Effector memory CD4-positive, alpha-beta T cell (primary cell): ENCODE measurements at places on chromosomes 7 and 10.
A peak's percentile ranks its signal among the peaks of the same experiment; 100 is the strongest.

DNA sequence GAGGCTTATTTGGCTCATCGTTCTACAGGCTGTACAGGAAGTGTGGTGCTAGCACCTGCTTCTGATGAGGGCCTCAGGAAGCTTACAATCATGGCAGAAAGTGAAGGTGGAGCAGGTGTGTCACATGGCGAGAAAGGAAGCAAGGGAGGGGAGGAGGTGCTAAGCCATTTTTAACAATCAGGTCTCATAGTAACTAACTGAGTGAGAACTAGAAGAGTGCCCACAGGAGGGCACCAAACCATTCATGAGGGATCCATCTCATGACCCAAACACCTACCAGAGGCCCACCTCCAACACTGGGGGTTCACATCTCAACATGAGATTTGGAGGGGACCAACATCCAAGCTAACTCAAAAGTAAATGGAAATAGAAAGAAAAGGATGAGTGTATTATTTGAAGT is 78.1 kb downstream of the CXCL12 start:
- no peak for DNase-seq

- DNase-seq, result no peak
Observed at GRCh38 chr7:129655811-129656210, 44.3 kb downstream of the NRF1 start.

GRCh38 chr7:2645274-2645868 is 13.6 kb downstream of the TTYH3 start:
- no peak for DNase-seq

- DNase-seq, result no peak
Observed at GRCh38 chr7:74092964-74093471, 9.4 kb downstream of the LIMK1 start.

GRCh38 chr10:24305551-24306506 is 96.9 kb downstream of the KIAA1217 start:
- no peak for DNase-seq

GRCh38 chr10:3681642-3682554 is 103.1 kb downstream of the KLF6 start:
- no peak for DNase-seq

- no peak for DNase-seq
Observed at GRCh38 chr10:53997953-53998352, 803.1 kb downstream of the PCDH15 start.

DNA sequence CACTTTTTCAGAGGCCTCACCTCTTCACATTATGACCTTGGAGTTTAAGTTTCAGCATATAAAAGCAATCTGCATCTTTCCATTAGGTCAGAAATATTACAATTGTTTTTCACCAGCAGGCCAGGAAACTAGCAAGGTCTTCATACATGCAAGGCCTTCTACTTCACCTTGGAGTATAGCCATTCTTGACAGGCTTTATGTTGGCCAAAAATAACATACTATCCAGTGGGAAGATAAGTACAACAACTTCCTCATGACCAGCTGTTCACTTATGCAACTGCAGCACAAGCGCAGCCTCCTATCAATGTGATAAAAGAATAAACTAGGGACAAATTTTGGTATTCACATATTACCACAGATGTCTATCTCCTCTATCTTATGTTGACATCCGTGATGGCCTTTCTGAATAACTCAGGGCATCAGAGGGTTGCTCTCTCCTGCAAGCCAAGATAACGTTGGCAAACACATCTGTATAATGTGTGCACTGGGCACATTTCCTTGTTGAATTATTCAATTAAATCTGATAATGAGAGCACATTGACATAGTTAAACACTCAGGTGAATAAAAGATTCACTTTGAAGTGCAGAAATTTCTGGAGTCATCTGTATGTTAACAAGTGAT is 239.8 kb downstream of the FZD1 start:
- no peak for DNase-seq

- no peak for DNase-seq
Observed at GRCh38 chr10:19577381-19577780, 238.9 kb upstream of the PLXDC2 start.

- no peak for DNase-seq
Observed at GRCh38 chr7:142868986-142869415, 14.1 kb downstream of the EPHB6 start.

DNA sequence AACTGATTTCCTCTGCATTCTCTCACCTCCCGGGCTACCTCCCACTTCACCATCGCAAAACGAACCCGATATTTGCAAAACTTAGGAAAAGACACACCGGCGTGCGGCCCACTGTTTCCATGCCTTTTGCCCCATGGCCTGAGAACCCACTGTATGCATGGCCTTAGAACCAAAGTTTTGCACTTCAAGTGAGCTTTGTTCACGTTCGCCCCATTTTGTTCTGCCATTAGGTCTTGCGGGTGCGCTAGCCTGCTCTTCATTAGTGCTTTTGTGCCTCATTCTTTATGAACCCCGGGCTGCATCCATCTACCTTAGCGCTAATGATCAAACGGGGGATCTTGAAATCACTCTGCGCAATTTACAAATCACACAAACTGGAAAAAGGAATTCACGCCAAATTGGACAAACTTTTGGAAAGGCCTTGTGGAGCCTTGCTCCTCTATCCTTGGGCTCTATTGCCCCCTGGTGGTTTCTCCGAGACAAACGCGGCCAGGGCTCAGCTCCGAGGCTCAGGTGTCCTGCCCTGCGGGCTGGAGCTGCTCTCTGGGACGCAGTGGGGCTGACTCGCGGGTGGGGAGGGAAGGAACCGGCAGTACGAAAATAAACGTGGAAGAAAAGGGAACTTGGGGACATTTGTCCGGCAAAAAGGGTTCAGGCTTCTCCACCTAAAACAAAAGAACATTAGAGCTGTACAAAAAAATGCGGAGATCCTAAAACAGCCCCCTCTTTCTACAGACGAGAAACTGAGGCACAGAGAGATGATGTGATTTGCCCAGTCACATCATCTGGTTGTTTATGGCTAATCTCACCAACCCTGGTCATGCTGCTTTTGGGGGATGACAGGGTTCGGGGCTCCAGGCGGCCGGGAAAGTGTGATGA is 300.4 kb upstream of the NFE2L3 start:
- DNase-seq, result no peak

DNA sequence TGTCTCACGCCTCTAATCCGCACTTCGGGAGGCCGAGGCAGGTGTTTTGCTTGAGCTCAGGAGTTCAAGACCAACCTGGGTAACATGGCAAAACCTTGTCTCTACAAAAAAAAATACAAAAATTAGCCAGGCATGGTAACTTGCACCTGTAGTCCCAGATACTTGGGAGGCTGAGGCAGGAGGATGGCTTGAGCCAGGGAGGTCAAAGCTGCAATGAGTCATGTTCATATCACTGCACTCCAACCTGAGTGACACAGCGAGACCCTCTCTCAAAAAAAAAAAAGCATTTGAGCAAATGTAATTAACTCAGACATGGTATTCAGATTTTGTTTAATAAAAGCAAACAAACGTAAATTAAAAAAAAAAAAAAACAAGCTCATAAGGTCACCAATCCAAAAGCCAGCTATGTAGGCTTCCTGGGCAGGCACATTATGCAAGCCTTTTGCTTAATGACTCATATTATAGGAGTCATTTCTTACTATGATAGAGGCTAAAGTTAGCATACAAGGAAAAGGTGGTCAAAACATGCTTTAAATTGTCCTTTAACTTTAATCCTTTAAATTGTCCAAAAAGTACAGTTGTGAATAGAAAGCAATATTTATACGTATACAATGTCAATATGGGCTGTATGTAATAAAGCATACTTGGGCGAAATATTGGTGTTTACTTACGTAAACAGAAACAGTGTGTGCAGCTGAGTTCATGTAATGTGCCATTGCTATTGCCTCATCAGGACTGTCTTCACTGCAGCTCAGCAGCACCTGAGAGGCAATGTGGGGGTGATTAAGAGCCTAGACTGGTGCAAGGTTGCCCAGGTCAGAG is 13.0 kb downstream of the AKR1D1 start:
- no peak for DNase-seq

- DNase-seq, result no peak
Observed at GRCh38 chr10:131271966-131272365, 39.6 kb downstream of the TCERG1L start.

- DNase-seq, result no peak
Observed at GRCh38 chr7:51456-52068, 140.8 kb upstream of the FAM20C start.

DNA sequence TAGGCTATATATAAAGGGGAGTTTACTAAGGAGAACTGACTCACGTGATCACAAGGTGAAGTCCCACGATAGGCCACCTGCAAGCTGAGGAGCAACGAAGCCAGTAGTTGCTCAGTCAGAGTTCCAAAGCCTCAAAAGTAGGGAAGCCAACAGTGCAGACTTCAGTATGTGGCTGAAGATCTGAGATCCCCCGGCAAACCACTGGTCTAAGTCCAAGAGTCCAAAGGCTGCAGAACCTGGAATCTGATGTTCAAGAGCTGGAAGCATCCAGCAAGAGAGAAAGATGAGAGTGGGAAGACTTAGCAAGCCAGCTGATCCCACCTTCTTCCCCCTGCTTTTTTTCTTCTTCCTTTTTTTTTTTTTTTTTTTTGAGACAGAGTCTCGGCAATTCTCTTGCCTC is 27.0 kb upstream of the GSDME start:
- no peak for DNase-seq

DNA sequence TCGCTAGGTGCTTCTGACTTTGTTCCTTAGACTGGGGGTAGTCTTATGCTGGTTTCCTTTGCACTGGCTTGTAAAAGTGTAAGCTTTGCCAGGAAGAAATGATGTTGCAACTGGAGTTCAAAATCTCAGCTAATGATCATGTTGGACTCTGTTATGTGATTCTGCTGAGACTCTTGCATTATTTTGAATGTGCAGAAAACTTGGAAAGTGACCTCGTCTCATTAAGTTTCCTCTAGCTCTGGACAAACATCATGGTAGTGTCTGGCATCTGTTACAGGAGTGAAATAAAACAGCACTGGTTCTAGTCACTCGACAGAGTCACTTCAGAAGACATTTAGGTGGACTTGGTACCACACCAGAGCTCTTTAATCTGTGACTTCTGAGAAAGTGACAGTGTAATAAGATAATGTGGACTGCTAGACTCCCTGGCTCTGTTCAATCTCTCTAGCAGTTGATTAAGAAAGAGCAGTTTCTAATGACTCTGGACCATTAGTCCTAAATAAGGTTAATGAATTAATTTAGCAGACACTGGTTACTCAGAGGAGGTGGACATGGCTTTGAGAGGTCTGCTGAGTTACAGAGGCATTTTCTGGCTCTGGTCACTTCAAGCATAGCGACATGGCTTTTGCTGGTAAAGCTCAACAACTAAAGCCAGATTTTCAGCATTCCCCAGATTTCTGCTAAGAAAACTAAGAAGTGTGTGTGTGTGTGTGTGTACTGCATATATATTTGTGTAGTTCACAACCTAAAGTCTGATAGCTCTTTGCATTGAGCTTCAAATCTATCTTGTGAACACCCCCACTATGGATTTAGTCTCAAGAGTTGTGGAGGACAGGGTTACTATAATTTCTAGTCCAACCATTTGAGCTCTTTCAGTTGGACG is 2.0 kb downstream of the NRP1 start:
- no peak for DNase-seq

- no peak for DNase-seq
Observed at GRCh38 chr7:16970732-16971482, 89.1 kb upstream of the AGR3 start.

GRCh38 chr10:58531084-58531695 is 18.5 kb downstream of the BICC1 start:
- DNase-seq, result peak; percentile 1

DNA sequence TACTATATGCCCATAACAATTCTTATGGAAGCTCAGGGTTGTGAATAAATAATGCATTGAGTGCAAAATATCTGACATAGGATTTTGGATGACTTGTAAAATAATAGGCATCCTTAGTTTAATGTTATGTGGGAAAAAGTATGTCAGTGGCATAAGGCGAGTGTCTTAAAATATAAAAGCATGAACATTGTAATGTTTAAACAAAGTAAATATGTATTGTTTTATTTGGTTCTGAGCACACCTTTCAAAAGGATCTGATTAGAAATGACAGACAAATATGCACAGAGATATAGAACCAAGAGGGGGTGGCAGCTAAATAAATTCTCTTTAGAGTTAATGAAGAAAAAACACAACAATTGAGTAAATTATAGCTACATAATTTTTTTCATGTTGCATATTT is 51.3 kb upstream of the FOXP2 start:
- no peak for DNase-seq

- DNase-seq, result no peak
Observed at GRCh38 chr10:112552593-112553110, 105.6 kb downstream of the VTI1A start.

DNA sequence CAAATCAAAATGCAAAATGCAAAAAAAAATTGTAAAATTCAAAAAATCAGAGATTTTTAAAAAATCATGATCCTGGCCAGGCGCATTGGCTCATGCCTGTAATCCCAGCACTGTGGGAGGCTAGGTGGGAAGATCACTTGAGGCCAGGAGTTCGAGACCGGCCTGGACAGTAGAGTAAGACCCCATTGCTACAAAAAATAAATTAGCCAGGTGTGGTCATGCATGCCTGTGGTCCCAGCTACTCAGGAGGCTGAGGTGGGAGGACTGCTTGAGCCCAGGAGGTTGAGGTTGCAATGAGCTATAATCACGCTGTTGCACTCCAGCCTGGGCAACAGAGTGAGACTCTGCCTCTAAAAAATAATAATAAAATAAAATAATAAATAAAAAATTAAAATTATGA is 155.8 kb upstream of the TCF7L2 start:
- no peak for DNase-seq

GRCh38 chr10:49205206-49205605 is 17.0 kb upstream of the TMEM273 start:
- no peak for DNase-seq

DNA sequence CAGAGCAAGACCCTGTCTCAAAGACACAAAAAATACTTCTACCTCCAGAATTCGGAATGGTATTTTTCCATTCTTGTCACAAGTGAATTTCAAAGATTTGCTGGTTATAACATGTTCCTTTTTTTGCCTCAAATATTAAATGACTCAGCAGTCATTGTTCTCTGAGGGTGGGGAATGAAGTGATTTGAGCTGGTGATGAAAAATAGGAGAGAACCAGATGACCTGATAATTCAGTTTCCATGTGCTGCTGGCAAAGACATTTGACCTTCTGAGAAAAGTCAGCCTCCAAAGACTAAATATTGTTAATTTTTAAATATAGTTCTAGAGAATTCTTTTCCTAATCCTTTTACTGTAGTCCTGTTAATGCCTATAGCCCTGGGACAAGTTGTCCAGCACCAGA is 78.9 kb downstream of the CACNB2 start:
- no peak for DNase-seq

- DNase-seq, result no peak
Observed at GRCh38 chr10:88966797-88967196, 14.2 kb upstream of the ACTA2 start.

DNA sequence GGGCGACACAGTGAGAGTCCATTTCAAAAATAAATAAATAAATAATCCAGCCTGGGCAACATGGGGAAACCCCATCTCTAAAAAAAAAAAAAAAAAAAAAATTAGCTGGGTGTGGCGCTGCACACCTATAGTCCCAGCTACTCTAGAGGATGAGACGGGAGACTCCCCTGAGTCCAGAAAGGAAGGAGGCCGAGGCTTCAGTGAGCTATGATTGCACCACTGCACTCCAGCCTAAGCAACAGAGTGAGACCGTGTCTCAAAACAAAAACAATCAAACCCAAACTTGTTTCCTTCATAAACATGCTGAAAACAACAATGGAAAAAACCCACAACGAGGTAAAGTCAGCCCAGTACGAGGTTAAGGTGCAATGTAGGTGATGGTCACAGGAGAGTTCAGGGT is 1.2 kb downstream of the COX19 start:
- DNase-seq, result no peak
